ENCODE measurements at places on chromosomes 12 and 14. TPM values are rescaled to one million over a fixed set of nuclear protein-coding genes. Genes with fewer than 3 reads are reported as not detected.

DNA sequence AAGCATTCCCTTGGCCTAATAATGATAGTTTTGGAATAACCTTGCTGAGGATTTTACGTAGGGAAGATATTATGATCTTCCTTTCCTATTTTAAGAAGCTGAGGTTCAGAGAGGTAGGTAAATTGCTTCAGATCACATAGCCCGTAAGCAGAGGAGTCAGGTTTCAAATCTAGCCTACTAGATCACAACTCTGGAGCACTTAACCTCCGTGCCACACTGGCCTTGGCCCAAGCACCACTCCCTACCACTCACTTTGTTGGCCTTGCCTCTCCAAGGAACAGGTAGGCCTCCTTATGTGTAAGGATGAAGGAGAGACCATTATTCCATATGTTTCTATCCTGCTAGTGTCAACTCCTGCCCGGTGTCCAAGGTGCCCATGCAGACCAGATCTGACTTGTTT, 12.4 kb upstream of the ACOT1 start:
- no peak for DNase-seq
- H3K27me3 ChIP-seq = no peaks in the 10 kb centered on the region
- H3K4me3 ChIP-seq = no peak overlapping the region
- H3K27ac ChIP-seq = no peak overlapping the region
- H3K36me3 ChIP-seq = no peaks in the 10 kb centered on the region

DNA sequence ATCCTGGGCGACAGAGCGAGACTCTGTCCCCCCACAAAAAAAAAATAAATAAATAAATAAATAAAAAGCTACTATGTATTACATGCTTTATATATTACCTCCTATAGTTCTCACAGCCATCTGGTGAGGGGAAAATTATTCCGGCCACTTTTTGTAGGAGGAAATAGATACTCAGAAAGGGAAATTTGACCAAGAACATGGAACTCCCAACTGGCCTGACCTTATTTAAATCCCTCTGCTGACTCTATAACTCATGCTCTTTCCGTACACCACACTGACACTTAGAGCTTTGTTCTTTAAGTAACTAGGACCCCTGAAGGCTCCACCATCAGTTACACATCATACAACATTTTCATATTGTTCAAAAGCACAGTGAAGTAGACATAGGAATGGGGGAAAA, 2.2 kb upstream of the MMP19 start:
- H3K36me3 ChIP-seq = no peaks in the 10 kb centered on the region
- H3K4me3 ChIP-seq = no peak overlapping the region
- no peak for DNase-seq
- H3K27ac ChIP-seq = no peak overlapping the region
- peaks cover 18% of the 10 kb centered on the region for H3K4me1 ChIP-seq
- H3K27me3 ChIP-seq = no peaks in the 10 kb centered on the region

LPCAT3 gene
- 28.3 TPM for total RNA-seq

GRCh38 chr12:2147335-2147734, 94.5 kb downstream of the CACNA1C start:
- H3K36me3 ChIP-seq = no peaks in the 10 kb centered on the region
- no peak overlapping the region for H3K4me3 ChIP-seq
- DNase-seq = no peak

- no peak for DNase-seq
- peak overlapping the region; percentile 47 for H3K27ac ChIP-seq
- H3K4me1 ChIP-seq = peaks cover 12% of the 10 kb centered on the region
Observed at GRCh38 chr12:39587225-39587624, 32.4 kb downstream of the ABCD2 start.

GRCh38 chr12:42770261-42770660, 180.7 kb upstream of the PRICKLE1 start:
- no peak overlapping the region for H3K4me3 ChIP-seq
- H3K27me3 ChIP-seq = no peaks in the 10 kb centered on the region
- no peak overlapping the region for H3K27ac ChIP-seq
- no peaks in the 10 kb centered on the region for H3K36me3 ChIP-seq
- no peak for DNase-seq
- H3K4me1 ChIP-seq = no peaks in the 10 kb centered on the region

DNA sequence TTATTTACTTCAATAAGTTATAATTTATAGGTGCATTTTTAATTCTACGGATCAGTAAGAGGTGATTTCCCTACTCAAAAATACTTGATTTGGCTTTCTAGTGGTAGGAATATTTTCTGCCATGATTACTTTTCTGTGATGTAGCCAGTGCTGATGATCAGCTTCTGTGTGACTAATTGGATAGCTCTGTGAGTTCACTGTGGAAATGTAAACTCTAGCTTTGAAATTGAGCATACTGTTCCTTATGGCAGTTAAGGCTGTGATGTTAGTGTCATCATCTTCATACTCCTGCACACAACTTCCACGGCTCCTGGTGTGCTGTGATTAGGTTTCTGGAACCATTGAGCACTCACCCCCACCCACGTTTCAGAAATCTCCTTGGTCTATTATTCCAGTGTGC, 48.2 kb downstream of the PLEKHA5 start:
- H3K4me1 ChIP-seq = no peaks in the 10 kb centered on the region
- no peaks in the 10 kb centered on the region for H3K27me3 ChIP-seq
- no peaks in the 10 kb centered on the region for H3K36me3 ChIP-seq

GRCh38 chr12:32535288-32535999, 136.1 kb downstream of the FGD4 start:
- peaks cover 15% of the 10 kb centered on the region for H3K4me1 ChIP-seq
- no peak overlapping the region for H3K4me3 ChIP-seq
- peak; percentile 0 for DNase-seq
- H3K27me3 ChIP-seq = peaks cover 27% of the 10 kb centered on the region

GRCh38 chr12:17928708-17929366, 161.2 kb downstream of the RERGL start:
- H3K36me3 ChIP-seq = no peaks in the 10 kb centered on the region
- H3K27me3 ChIP-seq = no peaks in the 10 kb centered on the region
- H3K4me1 ChIP-seq = no peaks in the 10 kb centered on the region
- DNase-seq = no peak

- H3K27ac ChIP-seq = no peak overlapping the region
- no peak overlapping the region for H3K4me3 ChIP-seq
- H3K27me3 ChIP-seq = peaks cover 7% of the 10 kb centered on the region
- no peaks in the 10 kb centered on the region for H3K36me3 ChIP-seq
- no peak for DNase-seq
Observed at GRCh38 chr14:59698793-59699192, 122.2 kb upstream of the CCDC175 start.

SYCP3 gene
- 0.91 TPM for total RNA-seq

All from activated T-cell treated with anti-CD3 and anti-CD28 coated beads, Interleukin-2, amount 50 U/mL, for 72 hours (primary cell).